Posterior vena cava (tissue), 2 donors: ENCODE measurements at places on chromosomes 2 and 18. TPM values are rescaled to one million over a fixed set of nuclear protein-coding genes. Genes with fewer than 3 reads are reported as not detected.

GRCh38 chr2:158042666-158043065 lies 59.0 kb upstream of the UPP2 start:
- DNase-seq: no peak

POMC gene
- total RNA-seq: 1.9 TPM

DNA sequence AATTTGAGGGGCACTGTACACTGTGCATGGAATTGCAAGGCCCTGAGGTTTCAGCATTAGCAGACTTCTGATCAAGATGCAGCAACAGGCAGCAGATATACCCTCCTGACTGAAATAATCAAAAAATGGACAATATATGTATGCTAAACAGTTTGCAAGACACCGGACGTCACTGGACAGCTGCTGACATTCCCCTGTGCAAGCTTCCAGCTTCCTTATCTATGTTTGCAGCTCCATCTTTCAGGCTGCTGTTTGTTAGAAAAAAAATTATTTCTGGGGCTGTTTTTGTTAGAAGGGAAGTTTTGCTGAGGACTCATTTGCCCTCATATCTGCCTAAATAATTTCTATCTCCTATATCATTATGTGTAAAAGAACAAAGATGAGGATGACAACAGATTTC lies 179.5 kb upstream of the BCL2L11 start:
- no peak for DNase-seq

DNA sequence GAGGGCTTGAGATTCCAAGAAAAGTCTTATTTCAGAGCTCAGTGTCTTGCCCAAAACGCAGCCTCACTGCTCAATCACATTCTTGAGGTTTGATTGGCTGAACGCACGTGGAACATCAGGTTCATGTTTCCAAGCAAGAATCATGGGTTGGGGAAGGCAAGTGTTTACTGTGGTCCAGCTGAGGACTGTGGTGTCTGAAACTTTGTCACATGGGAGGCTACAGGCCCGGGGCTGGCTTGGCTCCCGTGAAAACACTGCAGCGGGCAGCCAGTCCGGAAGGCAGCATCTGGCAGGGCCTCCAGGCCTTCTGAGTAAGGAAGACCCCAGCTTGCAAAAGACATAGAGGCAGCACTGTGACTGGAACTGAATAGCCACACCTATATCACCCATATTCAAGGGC lies 84.7 kb downstream of the POLR1A start:
- peak; percentile 86 for DNase-seq

FAM161A gene
- 1.8 TPM for total RNA-seq

DNA sequence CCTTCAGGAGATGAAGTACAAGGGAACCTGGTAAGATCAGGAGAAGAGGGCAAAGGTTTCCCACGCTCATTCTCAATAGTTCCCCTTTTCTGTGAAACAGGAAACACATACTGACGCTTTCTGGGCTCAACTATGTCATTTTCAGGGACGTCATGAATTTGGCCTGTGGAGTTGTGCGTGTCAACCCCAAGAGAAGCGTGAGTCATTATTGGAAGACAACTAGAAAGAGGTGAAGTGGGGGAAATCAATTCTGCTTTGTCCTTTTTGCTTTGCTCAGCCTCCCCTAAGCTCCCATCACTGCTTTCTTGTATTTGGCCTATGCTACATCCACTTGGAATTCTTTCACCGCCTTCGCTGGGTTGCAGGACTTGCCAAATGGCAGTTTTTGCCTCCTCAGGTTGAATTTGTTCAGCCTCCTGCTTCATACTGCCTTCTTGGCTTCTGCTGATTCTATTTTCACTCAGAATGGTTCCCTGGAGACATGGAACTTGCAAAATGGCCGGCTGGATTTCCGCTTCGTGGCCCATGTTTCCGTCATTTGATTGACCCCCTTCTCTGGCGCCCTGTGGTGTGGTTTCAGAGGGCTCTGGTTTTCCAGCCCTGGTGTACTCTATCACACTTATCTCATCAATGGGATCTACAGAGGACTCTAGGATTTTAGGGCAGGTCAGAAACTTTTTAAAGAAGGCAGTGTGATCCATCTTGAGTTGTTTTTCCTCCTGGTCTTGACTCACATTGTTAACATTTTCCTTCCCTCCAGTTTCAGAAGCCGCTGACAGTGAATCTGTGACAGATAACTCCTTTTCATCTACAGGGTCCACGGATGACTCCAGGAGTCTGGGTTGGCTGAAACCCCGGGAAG lies 93.3 kb downstream of the ALPK2 start:
- no peak for DNase-seq

DNA sequence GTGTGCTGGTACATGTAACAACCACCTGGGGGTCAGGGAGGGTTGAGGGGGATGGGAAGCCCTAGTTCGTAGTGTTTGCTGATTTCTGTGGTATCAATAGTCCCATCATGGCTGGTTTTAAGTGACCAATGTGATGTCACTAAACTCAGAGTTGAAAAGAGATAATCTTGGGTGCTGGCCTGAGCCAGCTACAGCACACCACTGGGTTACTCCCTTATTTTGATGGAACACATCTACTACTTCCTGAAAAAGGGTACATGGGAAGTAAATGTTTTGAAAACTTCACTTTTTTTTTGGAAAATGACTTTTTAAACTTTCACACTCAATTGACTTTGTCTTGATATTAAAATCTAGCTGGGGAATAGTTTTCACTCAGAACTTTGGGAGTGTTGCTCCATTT lies 87.0 kb upstream of the CXCR4 start:
- no peak for DNase-seq

OR6B2 gene
- not detected for total RNA-seq

PLCD4 gene
- 1.0 TPM for total RNA-seq

IFT172 gene
- 15.8 TPM for total RNA-seq

- DNase-seq: no peak
Measured at GRCh38 chr2:147934881-147935620, 85.5 kb downstream of the ORC4 start.

CIB4 gene
- not detected for total RNA-seq

HRH4 gene
- not detected for total RNA-seq

DNA sequence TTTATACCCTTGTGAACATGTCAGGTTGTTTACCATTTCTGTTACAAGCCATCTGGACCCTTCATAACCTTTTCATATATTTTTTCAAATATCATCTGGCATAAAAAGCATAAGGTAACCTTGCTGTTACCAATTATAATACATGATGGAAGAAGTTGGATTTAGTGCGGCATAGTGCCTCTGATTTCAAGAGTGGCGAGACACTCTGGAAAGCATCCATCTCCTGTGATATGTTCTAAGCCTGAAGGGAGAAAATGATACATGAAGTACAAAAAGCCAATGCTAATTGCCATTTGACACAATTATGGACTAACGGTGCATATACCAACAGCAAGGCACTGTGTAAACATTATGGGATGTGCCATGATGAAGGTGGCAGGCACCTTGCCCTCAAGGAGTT lies 75.1 kb downstream of the DCC start:
- DNase-seq: no peak

GRCh38 chr18:63997606-63998005 lies 27.7 kb downstream of the SERPINB8 start:
- no peak for DNase-seq

GRCh38 chr2:85786444-85786843 lies 32.7 kb downstream of the ATOH8 start:
- peak; percentile 66 for DNase-seq

SLC11A1 gene
- 28.8 TPM for total RNA-seq

- DNase-seq: no peak
Measured at GRCh38 chr2:30530346-30530745, 83.3 kb downstream of the LCLAT1 start.

- no peak for DNase-seq
Measured at GRCh38 chr18:75087119-75088020, 121.6 kb downstream of the PTGR3 start.

DNA sequence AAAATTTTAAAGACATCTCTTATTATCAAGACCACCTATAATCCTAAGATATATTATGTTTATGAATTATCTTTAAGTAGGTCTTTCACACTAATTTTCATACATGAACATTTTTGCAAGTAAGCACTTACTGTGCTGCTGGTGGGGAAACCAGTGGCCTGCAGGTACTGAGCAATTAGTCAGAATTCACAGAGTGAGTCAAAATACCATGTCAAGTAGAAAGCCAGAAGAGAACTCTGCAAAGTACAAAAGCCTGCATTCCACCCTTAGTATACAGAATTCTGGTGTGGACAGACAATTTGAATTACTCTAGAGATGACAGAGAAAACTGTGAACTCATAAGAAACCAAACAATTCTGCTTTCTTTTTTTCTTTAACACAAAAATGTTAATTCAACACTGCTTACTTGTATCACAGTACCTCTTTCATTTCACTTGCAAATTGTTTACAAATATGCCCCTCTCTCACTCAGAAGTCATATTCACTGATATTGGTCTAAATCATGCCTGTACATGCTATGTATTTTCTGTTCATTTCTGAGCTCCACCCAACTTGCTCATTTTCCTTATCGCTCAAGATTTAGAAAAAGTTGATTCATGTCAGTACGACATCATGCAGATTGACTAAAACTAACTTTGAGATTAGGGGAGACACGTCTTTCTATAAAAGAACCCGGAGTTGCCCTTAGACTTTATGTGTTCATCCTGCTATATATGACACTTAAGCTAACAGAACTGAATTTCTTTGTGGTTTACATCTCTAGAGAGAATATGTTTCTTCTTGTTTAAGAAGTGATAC lies 182.9 kb downstream of the IKZF2 start:
- DNase-seq: no peak

- DNase-seq: no peak
Measured at GRCh38 chr2:230885463-230886130, 20.9 kb downstream of the ITM2C start.

ANKRD30B gene
- not detected for total RNA-seq

DNA sequence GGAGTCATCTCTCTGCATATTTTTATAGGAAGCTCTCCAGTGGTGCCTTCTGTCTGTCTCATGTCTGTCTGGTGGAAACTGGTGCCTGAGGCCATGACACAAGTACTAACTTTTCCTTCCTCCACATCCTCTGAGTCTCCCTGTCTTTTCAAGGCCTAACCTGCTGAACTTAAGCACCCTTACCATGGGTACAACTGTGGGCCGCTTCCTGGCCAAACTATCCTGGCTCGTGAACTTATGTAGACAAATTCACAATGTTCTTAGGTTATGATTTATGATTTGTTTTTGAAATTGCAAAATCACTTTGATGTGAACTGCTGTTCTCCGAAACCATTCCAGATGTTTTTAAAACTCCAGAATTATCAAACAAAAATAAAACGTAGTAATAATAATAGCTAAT lies 804.5 kb upstream of the POU3F3 start:
- no peak for DNase-seq

DNA sequence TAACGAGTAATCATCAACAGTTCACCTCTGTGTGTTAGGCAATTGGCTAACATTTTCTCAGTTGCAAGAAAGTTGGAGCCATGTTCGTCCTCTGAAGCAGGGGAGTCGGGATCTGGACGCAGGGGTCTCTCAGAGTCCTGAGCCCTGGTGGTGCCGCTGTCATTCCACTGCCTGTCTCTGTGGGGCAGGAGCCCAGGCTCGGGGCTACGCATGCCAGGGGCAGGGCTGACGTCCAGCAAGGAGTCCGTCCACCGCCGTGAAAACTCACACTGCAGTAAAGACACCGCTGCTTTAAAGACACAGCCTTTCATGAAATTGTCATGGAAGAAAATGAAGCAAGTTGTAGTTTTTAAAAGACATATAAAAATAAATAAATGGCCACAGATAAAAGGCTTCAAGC lies 571.1 kb upstream of the SOX11 start:
- DNase-seq: no peak

DNA sequence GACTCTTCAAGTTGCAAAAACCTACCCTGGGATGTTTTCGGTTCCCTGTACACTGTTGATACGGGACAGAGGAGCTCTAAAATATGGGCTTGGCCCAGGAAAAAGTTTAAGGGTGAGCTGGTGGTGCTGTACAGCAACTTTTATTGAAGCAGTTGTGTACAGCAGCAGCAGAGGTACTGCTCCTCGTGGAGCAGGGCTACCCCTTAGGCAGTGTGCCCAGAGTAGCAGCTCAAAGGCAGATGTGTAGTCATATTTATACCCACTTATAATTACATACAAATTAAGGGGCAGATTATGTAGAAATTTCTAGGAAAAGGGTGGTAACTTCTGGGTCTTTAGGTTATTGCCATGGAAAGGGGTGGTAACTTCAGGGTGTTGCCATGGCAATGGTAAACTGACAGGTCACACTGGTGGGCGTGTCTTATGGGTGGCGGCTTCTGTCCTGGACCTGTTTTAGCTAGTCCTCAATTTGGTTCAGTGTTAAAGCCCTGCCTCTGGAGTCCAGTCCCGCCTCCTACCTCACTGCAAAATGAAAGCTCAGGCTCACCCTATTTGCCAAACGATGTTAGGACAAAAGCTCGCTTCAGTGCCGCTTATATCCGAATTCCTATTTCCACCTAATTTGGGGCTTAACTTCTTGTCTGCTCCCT lies 203.2 kb downstream of the ETAA1 start:
- DNase-seq: no peak

GRCh38 chr2:213015387-213016165 lies 135.8 kb downstream of the IKZF2 start:
- DNase-seq: no peak

- DNase-seq: no peak
Measured at GRCh38 chr2:107592280-107592624, 234.4 kb upstream of the RGPD4 start.

DNA sequence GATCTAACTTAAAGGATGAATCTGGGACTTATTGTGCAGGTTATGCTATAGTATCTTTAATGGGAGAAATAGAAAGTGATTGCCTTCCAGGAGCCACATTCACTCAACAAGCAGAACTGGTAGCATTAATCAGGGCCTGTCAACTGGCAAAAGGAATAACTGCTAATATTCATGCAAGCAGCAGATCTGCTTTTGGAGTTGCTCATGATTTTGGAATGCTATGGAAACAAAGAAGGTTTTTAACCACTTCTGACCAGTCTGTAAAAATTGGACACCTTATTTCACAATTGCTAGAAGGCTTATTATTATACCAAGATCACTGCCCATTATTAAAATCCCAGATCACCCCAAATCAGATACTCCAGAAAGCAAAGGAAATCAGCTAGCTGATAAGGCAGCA lies 200.4 kb downstream of the MREG start:
- no peak for DNase-seq

DNA sequence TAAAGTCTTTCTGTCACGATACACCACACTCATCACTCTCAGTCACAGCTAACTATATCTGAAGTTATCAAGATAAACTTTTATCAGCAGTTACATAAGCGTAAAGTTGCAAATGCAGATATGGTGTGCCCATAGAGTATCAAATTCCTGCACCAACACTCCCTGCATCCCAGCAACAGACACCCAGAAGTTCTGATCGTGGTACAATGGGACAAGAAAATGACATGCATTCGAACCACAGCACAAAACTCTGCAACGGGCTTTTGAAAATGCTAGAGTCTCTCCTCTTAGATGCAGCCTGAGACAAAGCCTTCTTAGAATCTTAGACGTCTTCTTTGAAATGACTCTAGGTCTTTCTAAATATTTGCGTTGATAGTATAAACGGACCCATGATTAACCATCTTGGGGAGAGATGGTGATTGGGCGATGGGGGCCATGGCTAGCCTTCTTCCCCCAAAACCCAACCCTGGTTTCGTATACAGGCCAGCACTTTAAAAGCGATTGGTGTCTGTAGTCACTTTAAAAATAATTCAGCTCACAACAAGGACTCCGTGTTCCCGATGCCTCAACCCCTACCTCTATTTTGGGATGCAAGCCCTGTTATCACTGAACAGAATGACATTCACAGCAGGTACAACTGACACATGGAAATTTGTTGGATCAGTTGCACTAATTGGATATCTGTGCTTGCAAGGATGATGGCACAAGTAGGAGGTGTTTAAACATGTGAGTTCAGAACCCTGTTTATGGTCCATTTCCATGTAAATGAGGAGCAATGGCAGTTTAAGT lies 286.6 kb downstream of the MYT1L start:
- DNase-seq: no peak
